ENCODE measurements at places on chromosomes 12 and 14. TPM values are rescaled to one million over a fixed set of nuclear protein-coding genes. Genes with fewer than 3 reads are reported as not detected.

The KLRC2 gene
- 0.96 TPM for total RNA-seq

The CLEC1B gene
- not detected for total RNA-seq

The PLEKHG7 gene
- not detected for total RNA-seq

DNA sequence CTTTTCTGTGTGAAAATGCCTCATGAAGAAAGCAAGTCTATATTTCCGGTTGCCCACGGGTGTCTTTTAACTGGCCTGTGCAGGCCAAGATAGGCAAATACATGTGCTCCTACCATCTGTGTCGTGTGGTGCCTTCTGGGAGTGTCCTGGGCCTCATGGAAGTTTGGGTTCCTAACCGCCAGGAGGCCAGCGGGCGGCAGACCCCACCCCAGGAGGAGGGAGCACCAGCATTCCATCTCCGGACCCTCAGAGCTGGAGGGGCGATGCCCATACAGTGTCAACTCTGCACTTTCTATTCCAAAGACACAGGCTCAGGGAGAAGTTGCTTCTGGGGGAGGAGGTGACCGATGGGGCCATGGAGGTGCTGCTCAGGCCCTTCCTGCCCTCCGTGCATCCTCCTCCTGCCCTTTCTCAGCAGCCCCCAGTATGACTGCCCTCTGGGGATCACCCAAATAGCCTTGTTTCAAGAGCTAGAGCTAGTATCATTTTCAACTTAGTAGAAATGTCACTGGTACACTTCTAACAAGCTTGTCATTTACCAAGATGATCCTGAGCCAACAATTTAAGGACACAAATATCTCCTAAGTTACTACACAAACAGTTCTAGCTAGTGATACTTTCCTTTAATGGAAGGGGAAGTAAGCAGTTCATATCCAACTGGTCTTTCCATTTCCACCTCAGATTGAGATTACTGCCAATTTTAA lies 17.8 kb downstream of the CCDC92 start:
- DNase-seq = no peak

GRCh38 chr12:132205271-132206045 lies 61.2 kb downstream of the NOC4L start:
- no peak for DNase-seq

GRCh38 chr14:81890020-81890419 lies 356.4 kb upstream of the SEL1L start:
- DNase-seq = no peak

GRCh38 chr12:56954958-56955355 lies 2.5 kb downstream of the RDH16 start:
- DNase-seq = no peak

GRCh38 chr14:65824285-65824977 lies 411.9 kb downstream of the FUT8 start:
- DNase-seq = peak; percentile 61

DNA sequence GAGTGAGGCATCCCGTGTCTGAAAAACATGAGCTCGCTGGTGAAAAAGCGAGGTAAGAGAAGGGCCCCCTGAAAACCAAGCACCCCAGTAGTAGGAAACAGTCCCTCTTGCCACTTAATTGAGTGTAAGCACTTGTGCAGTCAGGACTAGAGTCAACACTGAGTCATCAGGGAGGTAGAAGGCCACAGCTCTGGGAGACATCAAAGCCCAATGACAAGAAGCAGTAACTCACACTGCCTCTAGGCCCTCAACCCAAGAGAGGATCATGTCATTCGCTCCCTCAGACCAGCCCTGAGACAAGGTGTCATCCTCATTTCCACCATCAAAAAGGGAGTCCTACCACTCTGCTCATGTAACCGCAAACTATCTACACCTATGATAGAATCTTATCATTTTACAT lies 17.8 kb downstream of the POMT2 start:
- peak; percentile 58 for DNase-seq
